ENCODE measurements at places on chromosomes 5 and 9.

- no peak for DNase-seq
Observed at GRCh38 chr9:27348785-27349697, 52.1 kb upstream of the EQTN start.

- no peak for DNase-seq
Observed at GRCh38 chr9:109270441-109270840, 50.4 kb downstream of the EPB41L4B start.

- DNase-seq: no peak
Observed at GRCh38 chr9:108811944-108812343, 43.8 kb downstream of the ACTL7B start.

GRCh38 chr9:116861321-116861720 lies 174.2 kb downstream of the TRIM32 start:
- DNase-seq: no peak

DNA sequence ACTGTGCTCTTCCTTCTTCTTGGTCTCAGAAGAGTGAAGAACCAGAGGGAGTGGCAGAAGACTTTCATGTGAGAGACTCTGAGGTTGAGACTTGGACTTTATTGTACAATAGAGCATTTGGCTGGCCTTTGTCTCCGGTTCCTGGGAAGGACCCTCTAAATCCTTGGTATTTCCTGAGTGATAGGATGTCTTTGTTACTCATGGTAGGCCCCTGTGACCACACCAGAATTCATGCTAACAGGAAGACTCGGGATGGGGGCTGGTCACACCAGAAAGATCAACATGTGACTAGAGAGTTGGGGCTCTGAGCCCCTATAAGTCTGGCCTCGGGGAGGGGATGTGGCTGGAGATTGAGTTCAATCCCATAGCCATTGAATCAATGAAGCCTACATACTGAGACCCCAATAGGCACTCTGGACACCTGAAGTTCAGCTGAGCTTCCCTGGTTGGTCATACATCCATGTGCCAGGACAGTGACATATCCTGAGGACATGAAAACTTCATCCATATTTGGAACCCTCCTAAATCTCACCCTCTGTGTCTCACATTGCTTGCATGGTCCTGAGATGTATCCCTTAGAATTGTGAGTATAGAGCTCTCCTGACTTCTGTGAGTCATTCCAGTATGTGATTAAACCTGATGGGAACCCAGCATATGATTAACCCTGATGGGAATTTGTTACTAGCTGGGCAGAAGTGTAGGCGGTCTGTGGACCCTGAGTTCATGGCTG lies 201.7 kb downstream of the GADD45G start:
- no peak for DNase-seq

DNA sequence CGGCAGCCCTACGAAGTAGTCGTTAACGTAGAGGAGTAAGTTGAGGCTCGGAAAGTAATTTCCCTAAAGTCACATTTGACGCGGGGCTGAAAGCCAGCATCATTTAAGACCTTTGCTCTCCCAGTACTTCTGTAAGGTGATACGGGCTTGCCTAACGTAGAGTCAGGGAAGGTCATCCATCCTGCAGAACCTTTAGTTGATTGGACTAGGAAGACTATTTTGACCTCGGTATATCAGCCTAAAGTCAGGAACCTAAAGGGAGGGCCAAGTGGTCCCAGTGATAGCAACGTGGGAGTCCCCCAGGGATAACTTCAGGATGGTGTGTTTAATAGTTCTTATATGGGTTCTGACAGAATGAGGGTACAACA lies 657 bp downstream of the NUP214 start:
- no peak for DNase-seq

DNA sequence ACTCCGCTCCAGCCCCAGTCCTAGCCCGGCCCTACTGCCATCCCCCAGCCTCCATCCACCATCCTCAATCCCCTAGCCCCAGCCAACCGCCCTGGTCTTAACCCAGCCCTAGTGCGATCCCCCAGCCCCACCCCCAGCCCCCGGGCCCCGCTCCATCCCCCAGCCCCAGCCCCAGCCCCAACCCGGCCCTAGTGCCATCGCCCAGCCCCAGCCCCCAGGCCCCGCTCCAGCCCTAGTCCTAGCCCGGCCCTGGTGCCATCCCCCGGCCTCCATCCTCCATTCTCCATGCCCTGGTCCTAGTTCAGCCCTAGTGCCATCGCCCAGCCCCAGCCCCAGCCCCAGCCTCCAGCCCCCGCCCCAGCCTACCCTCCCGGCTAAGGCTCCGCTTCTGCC lies 398 bp downstream of the TOR1A start:
- DNase-seq: no peak

DNA sequence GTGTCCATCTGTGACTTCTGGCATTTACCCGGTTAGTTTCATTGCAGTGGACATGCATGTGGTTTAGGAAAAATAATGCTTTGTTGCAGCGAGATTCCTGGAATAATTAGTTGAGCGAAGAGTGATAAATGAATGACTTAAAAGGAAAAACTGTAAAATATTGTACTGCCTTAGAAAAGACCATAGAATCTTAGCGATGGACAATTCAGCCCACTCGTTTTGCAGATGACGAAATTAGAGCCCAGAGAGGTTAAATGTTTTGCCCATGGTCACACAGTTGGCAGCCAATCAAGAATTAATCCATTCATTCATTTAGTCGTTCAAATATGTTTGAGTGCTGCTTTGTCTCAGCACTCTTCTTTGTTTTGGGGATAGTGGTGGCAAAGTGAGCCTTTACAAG lies 107.9 kb downstream of the ARHGAP26 start:
- no peak for DNase-seq

DNA sequence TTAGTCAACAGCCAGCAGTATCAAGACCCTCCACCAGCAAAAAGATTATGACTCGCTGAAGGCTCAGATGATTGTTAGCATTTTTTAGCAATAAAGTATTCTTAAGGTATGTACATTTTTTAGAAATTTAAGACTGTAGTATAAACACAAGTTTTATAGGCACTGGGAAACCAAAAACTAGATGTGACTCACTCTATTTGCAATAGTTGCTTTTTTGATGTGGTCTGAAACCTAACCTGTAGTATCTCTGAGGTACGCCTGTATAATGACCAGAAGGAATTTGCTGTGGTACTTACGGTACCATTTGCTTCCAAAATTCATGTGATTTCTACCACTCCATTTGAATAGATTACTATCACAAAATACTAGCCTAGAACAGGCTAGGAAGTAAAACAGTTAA lies 60.8 kb downstream of the WDR41 start:
- DNase-seq: no peak

DNA sequence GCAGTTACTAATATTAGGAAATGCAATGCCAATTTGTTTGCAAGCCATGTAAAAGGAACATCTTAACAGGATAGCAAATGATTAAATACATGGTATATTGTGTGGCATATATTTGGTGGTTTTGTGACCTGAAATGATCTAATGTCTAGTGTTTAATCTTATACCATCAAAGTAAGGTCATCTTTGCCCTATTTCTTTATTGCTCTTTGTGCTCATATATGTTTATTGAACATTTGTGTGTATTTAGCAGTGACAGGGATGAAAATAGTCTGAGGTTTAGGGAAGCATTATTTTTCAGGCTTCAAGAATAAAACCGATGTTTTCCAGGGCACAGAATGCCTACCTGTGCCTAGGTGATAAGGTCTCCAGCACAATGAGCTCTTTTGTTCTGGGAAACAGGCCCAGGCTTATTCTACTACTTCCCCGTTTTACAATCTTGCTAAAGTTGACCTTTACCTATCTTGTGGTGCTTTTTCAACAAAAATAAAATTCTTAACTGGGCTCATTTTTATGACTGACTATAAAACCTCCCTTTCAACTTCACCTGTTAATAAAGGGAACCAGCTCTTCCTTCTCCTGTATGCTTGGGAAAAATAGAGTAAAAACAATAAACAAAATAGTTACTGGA lies 105.6 kb upstream of the ANKH start:
- no peak for DNase-seq

GRCh38 chr5:113103330-113103729 lies 126.7 kb downstream of the DCP2 start:
- DNase-seq: no peak

DNA sequence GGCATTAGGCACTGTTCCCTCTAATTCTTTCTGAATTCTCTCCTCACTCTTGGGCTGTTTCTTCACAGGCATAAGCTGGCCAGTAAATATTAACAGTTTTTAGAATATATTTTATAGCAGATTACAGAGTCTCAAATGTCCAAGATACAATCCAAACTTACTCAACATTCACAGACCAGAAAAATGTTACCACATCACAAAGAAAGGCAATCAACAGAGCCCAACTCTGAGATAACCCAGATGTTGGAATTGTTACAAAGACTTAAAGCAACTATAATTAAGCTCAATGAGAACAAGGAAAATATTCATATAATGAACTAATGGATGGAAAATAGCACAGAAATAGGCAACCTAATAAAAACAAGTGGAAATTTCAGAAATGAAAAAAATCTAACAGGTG lies 401.1 kb upstream of the RGMB start:
- DNase-seq: no peak
